Activated CD4-positive, alpha-beta T cell treated with anti-CD3 and anti-CD28 coated beads, Interleukin-2, Interleukin-4, amounts not matched to agents 100 ng/mL and 50 ng/mL, durations not matched to agents 16 hours and 8 hours (primary cell): ENCODE measurements at places on chromosomes 6 and 20.

DNA sequence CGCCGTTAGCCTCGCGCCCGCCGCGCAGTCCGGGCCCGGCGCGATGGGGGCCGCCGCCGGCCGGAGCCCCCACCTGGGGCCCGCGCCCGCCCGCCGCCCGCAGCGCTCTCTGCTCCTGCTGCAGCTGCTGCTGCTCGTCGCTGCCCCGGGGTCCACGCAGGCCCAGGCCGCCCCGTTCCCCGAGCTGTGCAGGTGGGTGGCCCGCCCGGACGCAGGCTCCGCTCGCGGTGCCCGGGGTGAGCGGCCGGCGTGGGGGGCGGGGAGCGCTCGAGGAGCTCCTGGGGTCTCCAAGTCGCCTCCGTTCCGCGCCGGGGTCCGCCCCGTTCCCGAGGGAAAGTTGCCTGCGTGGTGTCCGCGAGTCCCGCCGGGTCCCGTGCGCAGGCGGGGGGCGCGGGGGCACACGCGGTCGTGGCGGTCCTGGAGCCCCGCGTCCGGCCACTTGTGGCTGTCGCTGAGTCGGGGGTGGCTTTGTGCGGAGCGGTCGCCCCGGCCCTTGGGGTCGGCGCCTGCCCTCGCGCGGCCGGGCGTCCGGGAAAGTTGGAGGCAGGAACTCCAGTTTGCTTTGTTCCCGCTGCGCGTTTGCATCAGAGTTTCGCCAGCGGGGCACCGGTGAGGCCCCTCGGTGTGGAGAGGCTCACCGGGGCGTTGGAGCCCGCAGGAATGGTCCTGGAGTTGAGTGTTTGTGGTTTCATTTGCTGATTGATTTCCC, 476 bp downstream of the IGF2R start:
- no peak for DNase-seq

GRCh38 chr6:136593748-136594490, 43.7 kb upstream of the MAP7 start:
- DNase-seq, result peak; percentile 81

GRCh38 chr6:33877982-33878535, 74.3 kb upstream of the MLN start:
- no peak for DNase-seq

DNA sequence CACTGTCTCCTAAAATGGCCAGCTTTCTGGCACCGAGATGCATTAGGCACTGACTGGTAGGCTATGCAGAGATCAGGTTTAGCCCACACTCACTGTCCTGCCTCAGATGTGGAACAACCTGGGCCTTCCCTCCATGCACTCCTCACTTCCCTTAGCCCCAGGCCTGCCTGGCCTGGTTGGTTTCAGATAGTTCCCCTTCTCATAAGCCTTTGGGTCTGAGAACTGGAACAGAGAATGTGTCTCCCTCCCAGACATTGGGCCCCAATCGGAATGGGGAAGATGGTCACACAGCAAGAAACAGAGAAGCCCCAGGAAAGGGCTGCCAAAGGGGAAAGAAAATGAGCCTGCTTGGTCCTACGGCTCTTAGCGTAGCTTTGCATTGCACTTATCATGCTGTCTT, 762.1 kb upstream of the CHD6 start:
- no peak for DNase-seq

DNA sequence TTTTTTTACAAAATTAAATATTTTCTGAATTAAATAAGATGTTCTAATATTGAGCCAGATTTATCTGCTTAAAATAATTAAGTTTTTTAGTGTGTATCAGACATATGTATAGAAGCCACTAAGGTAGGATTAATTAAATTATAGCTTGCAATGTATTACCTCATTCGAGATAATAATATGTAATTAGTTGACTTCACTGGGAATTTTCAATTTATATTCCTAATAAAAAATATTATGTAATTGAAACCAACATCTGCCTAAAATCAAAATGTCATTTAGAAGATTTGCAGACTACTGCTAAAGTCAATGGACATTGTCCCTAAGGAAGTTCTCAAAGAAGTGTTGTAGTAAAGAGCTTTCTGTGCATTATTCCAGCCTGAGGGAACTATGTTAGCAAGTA, 254.7 kb downstream of the EYS start:
- DNase-seq, result no peak

DNA sequence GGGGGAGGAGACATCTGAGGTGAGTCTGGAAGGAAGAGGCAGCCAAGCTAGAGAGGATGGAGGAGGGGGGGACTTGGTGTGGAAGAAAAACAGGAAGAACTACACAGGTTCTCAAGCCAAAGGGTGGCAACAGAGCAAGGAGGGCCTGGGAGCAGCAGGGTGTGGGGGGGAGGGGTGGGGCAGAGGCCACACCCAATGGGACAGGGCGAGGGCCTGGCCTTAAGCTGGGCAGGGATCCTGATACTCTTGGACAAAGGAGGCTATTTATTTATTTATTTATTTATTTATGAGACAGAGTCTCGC, 359.0 kb downstream of the ZFAND3 start:
- no peak for DNase-seq

DNA sequence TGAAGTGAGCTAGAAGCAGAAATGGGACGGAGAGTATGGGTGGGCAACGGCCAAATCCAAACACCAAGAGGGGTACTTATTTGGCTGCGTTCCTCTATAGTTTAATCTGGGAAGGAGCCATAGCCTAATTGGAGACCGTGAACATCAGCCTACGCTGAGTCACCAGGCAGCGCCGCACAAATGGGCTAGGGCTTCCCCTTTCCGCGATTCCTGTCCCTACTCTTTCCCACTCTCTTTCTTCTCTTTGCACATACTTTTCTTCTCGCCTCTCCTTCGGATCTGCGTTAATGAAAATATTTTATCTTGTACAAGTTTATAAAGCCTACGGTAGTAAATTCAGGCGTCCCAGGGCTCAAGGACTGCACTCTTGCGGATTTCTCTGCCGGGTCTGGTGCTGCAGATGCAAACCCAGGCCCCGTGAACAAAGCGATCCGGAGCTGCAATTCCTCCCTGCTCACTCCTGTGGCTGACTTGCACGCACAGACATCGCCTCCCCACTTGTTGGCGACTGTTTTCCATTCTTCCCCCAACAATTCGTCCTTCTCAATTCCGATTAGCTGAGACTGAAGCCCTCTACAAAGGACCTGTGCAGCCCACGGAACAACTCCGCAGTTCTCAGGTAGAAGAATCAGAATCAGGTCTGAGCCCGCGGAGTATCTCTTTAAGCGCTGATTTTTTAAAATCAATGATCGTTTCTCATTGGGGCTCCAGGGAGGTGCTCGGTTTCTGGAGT, 4.2 kb upstream of the TBX18 start:
- no peak for DNase-seq

DNA sequence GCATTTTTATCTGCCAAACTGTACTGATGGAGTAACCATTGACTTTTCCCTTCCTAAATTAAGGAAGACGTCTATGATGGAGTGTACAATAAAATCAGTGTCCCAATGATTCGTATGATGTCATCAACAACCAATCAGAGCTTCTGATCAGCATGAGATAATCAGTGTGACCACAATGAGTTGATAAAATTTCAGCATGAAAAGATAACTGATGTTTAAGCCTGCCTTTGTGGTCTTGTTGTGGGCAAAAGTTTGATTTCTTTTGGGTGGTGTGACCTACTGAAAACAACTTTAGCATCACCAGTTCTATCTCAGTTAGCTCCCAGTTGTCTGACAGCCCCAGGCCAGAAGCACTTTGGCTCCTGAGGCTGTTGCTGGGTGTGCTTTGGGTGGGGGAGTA, 3.3 kb downstream of the PCIF1 start:
- DNase-seq, result peak; percentile 29

- DNase-seq, result no peak
These were observed 107.7 kb downstream of the CD109 start for GRCh38 chr6:73803562-73804241.

DNA sequence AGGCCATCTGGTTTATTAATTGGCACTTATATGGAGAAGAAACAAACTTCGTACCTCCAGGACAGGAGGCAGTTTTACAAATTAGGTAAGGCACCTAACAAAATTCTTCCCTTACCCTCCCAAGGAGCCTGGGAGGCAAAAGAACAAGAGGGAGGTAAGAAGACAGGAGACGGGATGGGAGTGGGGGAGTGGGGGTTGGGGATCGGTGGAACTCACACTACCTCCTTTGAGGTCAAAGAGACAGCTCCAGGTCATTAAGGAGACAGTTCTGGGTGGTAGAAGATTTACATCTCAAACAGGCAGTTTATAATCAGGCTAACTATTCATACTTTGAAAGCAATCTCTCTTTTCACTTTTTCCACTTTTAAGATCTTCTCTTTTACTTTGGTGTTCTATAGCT, 112.3 kb upstream of the HDAC2 start:
- DNase-seq, result no peak

DNA sequence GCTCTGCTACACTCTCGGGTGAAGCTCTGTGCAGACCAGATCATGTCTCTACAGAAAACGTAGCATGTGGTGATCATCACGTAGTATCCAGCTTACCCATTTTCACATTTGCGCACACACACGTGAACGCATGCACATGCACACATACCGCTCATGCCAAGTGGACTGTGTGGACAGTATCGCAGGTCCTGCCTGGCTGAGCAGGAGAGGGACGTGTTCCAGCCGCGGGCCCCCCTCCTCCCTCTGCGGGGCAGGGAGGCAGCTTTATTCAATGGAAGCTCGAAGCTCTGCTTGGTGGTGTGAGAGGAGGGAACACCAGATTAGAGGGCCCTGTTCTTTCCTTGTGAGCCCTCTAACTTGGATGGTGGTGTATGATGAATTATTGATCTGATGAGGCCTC, 51.1 kb downstream of the CDH26 start:
- DNase-seq, result no peak

DNA sequence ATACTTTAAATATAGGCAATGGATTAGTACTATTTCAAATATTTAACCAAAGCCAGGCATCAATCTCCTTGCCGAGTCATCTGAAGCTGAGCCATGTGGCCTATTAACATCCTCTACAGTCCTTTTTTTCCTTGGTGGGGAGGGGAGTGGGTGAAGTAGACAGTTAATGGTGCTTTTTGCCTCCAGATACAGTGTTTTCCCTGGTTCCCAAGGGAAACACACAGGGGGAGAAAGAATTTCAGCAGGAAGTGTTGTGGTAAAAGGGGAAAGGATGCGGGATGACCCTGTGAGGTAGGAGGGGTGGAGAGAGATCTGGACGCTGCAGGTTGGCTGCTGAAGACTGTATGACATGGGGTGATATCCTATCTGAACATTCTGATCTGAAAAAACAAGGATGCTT, 9.6 kb downstream of the CLDN20 start:
- no peak for DNase-seq

GRCh38 chr6:5814116-5814515, 192.6 kb downstream of the NRN1 start:
- no peak for DNase-seq

DNA sequence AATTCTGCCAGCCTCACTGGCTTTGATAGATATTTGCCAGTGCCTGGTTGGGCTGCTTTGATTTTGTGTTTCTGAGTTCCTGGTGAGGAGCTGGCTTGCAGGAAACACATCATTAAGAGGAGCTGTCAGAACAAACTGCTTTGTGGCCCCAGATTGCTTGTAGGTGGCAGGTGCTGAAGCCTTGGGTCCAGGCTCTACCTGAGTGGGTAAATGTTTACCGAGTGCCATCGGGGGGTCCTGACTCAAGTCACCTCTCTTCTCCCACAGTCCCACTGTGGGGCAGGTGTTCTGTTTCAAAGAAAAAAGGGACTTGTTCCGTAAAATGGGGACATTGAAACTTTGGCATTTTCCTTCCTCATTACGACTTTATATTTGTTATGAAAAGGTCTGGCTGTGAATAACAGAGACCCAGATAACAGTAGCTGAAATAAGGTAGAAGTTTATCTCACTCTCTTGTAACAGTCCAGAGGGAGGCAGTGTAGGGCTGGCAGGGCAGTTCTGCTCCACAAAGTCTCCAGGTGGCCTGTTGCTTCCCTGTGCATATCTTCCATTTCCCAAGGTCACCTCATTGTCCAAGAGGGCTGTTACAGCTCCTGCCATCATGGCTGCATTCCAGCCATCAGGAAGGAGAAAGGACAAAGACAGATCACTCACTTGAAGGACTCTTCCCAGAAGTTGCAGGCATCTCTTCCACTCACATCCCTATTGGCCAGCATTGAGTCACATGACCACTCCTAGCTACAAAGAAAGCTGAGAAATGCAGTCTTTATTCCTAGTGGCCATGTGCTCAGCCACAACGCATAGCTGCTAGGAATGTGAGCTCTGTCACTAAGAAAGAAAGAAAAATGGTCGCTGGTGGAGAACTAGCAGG, 149.9 kb upstream of the KCNG1 start:
- DNase-seq, result no peak

GRCh38 chr20:63057171-63058117, 50.7 kb upstream of the BHLHE23 start:
- DNase-seq, result no peak

DNA sequence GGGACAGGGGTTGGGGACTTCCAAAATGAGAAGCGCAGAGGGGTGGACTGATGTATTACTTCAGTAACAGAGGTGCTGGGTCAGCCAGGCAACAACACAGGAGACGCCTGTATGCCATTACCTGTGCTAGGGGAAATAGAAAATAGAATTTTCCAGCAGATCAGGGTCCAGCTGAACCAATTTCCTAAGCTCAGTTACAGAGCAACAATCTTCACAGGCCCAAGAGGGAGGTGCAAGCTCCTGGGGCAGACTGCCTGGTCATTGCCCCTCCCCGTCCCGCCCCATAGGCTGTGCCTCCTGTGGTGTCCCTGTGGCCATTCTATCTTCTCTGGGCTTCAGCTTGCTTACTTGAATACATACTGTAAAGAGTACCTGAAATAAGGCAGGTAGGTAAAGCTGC, 3.7 kb downstream of the KCNK5 start:
- no peak for DNase-seq

- no peak for DNase-seq
These were observed 184.9 kb downstream of the TINAG start for GRCh38 chr6:54493138-54493537.
